ENCODE measurements at places on chromosomes 3 and 15. TPM values are rescaled to one million over a fixed set of nuclear protein-coding genes. Genes with fewer than 3 reads are reported as not detected.

Gene GOLGA8G
- not detected for total RNA-seq

Gene OXTR
- total RNA-seq: 0.56 TPM

Gene ZNF660
- 1.6 TPM for total RNA-seq

Gene CLSTN2
- total RNA-seq: 35.8 TPM

Gene ATP13A4
- not detected for total RNA-seq

Gene RASL12
- 50.0 TPM for total RNA-seq

Gene ZCWPW2
- 0.25 TPM for total RNA-seq

Gene CHRM5
- total RNA-seq: not detected

Gene ACP3
- total RNA-seq: 4.1 TPM

Gene OR5K2
- total RNA-seq: not detected

Gene ILDR1
- not detected for total RNA-seq

Gene SENP8
- total RNA-seq: 2.0 TPM

Gene FOXL2NB
- total RNA-seq: not detected

Gene OR4F6
- not detected for total RNA-seq

Gene MED12L
- total RNA-seq: 0.25 TPM

Gene COL6A5
- 0.09 TPM for total RNA-seq

Gene CAMK1
- total RNA-seq: 50.9 TPM

Gene FBXO40
- not detected for total RNA-seq

Gene PRSS50
- total RNA-seq: not detected

Gene GOLGA8N
- 10.5 TPM for total RNA-seq

Gene CELF6
- 1.3 TPM for total RNA-seq

Gene IL17RD
- total RNA-seq: 13.2 TPM

Gene CD96
- total RNA-seq: 3.8 TPM

Gene TMCO5A
- not detected for total RNA-seq

Gene PLA2G4E
- 0.12 TPM for total RNA-seq

Gene CPNE4
- 0.79 TPM for total RNA-seq

Gene GPR171
- 10.6 TPM for total RNA-seq

Gene ARHGAP11A
- total RNA-seq: 2.6 TPM

Gene ITIH1
- not detected for total RNA-seq

Gene EPM2AIP1
- 10.3 TPM for total RNA-seq

Gene SEMA3F
- total RNA-seq: 18.3 TPM

Gene CNTN3
- 3.1 TPM for total RNA-seq

Gene CYP11A1
- 1.3 TPM for total RNA-seq

Gene MNS1
- 0.84 TPM for total RNA-seq

Gene CISH
- total RNA-seq: 15.1 TPM

Gene AP3B2
- total RNA-seq: 7.6 TPM

Gene IGDCC3
- not detected for total RNA-seq

Gene AMT
- total RNA-seq: 1.6 TPM

Gene HMG20A
- 30.3 TPM for total RNA-seq

Gene GABRR3
- total RNA-seq: not detected

Gene LMLN
- total RNA-seq: 5.5 TPM

Gene NAALADL2
- total RNA-seq: 7.0 TPM

Gene NR2E3
- not detected for total RNA-seq

Gene SEMA5B
- 0.44 TPM for total RNA-seq

Gene ZNF609
- total RNA-seq: 31.3 TPM

Gene CCR4
- total RNA-seq: not detected

Gene RBMS3
- total RNA-seq: 92.7 TPM

Gene CAMP
- not detected for total RNA-seq

Gene UROC1
- total RNA-seq: not detected

Gene GOLGA6D
- not detected for total RNA-seq

Measured in omental fat pad (tissue), 4 donors.